ENCODE measurements at places on chromosomes 5 and 9. TPM values are rescaled to one million over a fixed set of nuclear protein-coding genes. Genes with fewer than 3 reads are reported as not detected.

TMEM215 gene
- not detected for total RNA-seq

MORN5 gene
- not detected for total RNA-seq

WDR38 gene
- total RNA-seq, result not detected

SYK gene
- total RNA-seq, result 1.4 TPM

RNF180 gene
- 3.8 TPM for total RNA-seq

PIP5KL1 gene
- 13.0 TPM for total RNA-seq
